Activated CD4-positive, alpha-beta T cell treated with anti-CD3 and anti-CD28 coated beads, Interleukin-2, amount 10 ng/mL, durations not matched to agents 24 days and 14 days (primary cell): ENCODE measurements at places on chromosomes 2 and 18. TPM values are rescaled to one million over a fixed set of nuclear protein-coding genes. Genes with fewer than 3 reads are reported as not detected.

Gene C18orf32
- 20.4 and 26.1 TPM in 2 replicates for total RNA-seq

Gene LOXL3
- 1.5 and 1.7 TPM in 2 replicates for total RNA-seq

DNA sequence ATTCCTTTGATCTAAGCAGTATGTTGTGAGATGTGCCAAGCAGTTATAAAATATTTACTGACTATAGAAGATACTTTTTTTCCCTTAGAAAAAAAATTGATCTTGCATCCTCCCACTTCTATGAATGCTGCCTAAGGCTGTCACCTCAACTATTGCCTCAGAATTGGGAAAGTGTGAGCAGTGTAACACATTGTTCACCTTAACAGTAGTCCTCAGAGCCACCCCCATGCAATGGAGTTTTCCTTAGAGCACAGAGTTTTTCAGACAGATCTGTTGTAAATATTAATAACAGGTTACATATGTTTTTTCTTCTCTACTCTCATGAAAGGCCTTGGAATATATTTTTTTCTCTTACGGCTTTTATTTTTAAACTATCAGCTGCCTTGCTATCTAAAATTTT is 607.3 kb downstream of the STK39 start:
- no peaks in the 10 kb centered on the region for H3K36me3 ChIP-seq
- no peak for DNase-seq
- H3K4me3 ChIP-seq = no peak overlapping the region
- H3K4me1 ChIP-seq = no peaks in the 10 kb centered on the region
- H3K27ac ChIP-seq = no peak overlapping the region

Gene IWS1
- 57.6 and 61.9 TPM in 2 replicates for total RNA-seq
